ENCODE measurements at places on chromosomes 13 and 19.

DNA sequence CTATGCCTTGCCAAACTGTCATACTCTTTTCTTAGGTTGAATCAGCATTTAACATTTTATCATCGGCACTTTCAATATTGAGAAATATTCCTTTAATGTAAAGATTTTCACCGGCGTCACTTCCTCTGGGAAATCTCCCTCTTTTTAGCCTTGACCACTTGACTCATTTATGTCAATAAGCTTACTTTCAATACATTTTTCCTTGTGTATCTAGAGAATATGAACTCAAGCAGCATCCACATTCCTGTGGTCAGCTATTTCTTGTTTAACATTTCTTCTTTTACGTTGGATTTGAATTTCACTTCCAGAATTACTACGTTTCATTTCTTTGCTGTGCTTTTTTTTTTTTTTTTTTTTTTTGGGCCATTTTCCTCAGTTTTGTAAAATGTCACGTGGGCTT, 271.2 kb upstream of the HTR2A start:
- no peak for DNase-seq

DNA sequence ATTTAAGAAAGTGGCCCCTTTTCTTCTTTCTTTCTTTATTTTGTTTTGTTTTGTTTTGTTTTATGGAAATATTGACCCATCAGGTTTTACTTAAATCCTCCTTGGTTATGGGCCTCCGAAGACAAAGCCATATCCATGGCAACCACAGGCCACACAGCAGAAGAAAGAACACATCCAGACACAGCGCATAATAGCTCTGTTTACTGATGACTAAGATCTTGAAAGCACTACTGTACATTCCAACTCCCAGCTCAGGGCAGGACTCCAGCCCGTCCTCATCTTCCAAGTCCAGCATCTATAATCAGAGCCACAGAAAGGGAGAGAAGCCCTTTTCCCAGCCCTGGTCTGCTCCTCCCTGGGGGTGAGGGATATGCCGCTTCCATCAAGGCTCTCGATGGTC, 84.3 kb downstream of the NUFIP1 start:
- peak; percentile 11 for DNase-seq

- DNase-seq = no peak
Measured at GRCh38 chr19:47658431-47659348, 49.8 kb downstream of the BICRA start.

DNA sequence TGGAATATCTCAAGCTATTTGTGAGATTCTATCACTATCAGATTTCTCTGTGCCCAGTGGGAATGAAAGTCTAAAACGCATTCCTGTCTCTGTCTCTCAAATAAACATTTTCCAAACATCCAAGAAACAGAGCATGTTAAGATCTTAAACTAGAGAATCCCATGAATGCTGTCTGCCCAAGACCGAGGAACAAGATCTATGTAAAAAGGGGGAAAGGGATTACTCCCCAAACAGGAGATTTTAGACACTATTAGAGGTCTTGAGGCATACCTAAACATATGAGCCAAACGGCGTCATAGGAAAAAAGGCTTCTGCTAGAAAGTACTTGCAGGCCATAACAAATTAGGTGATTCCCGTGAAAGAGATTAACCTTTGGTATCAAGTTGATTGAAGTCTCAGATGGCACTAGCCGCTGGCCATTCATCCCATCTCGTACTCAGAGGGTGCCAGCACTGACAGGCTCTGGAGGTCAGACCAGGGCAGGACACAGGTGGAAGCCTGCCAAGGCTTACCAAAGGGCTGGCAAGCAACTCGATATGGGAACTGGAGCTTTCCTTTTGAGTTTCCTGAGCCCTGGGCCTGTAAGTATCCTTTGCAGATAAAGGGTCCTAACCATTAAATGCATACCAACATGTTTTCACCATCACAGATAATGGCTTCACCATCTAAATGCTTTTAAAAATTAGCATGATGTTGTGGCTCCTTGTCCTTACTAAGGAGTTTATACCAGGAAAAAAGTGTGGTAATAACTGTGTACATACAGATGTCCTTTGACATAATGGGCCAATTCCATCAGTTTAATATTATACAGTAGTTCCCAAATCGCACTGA, 225.2 kb downstream of the FOXO1 start:
- DNase-seq = no peak

DNA sequence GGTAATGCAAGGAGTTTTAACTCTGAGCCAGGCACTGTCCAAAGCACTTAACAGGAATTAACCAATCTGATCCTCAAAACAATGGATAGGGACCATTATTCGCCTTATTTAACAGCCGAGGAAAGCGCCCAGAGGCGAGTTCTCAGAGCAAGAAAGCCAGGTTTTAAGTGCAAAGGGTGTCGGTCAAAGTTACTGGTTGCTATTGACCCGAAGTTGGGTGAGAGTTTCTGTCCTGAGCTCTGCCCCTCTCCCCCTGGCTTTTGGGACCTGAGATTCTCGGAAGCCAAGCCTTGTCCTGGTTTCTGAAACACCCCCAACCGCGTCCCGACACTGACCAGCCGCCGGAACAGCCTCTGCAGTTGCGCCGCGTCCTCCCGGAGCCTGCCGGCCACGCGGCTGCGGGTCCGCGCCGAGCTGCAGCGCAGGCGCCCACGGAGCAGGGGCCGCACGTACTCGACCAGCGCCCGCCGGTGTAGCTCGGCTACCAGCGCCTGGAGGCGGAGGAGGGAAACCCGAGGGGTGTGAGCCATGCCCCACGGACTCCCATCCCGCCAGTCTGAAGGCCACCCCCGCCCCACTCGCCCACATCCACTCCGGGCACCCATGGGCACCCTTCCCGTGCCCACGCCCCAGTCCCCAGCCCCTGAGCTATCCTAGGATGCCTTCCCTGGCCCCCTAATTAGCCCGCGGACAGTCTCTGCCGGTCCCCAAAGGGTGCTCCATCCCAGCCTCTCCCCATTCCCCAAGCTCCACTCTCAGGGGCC, 27.8 kb downstream of the EXOC3L2 start:
- no peak for DNase-seq

GRCh38 chr13:45198924-45199323, 1.9 kb downstream of the KCTD4 start:
- no peak for DNase-seq

- no peak for DNase-seq
Measured at GRCh38 chr13:36998624-36999041, 507 bp downstream of the ALG5 start.

DNA sequence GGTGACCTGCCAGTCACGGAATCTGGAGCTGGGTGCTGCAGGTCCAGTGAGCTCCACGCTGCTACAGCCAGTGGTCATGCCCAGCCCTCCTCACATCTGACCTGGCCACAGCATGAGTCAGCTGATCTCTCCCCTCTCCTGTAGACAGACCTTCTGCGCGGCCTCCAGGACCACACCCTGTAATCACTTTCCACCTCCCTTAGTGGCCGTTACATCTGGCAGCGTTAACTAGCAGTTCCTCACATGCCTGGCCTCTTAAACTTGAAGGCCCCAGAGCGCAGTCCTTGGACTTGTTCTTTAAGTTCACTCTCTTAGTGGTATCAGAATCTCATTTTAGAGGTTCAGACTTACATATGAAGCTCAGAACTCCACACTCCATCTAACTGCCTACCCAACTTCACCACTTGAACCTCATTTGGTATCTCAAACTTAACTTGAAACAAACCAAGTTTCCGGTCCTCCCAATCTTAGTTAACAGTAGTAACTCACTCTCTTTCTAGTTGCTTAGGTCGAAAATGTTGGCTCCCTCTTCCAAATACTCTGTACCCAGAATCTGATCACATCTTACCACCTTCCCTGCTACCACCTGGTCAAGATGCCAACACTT, 22.7 kb downstream of the MIPEP start:
- no peak for DNase-seq

DNA sequence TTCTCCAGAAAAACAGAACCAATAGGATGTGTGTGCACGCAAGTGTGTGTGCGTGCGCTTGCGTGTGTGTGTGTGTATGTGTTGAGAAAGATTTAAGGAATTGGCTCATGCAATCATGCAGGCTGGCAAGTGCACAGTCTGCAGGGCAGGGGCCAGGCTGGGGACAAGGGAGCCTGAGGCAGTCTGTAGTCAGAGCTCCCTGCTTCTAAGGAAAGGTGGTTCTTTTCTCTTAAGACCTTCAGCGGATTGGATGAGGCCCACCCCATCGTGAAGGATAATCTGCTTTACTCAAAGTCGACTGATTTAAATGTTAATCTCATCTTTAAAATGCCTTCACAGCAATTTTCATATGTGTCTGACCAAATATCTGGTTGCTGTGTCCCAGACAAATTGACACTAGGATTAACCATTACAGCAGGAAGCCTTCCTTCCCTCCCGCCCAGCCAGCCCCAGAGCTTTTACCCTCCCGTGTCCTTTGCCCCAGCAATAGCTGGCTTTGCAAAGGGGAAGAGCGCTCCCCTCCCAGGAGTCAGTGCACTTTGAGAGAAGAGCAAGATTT, 15.0 kb upstream of the NAXD start:
- DNase-seq = no peak

DNA sequence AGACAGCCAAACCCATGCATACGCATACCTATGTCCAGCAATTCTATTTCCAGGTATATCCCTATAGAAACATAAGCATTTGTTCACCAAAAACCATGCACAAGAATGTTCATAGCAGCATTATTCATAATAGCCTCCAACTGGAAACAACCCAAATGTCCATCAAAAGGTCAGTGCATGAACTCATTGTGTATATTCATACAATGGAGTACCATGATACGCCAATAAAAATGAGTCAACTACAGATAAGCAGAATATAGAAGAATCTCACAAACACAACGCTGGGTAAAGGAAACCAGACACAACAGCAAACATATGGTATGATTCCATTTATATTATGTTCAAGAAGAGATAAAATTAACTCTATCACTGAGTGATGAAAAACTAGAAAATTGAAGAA, 23.8 kb downstream of the DEDD2 start:
- DNase-seq = no peak
